Dermis microvascular lymphatic vessel endothelial cell (primary cell): ENCODE measurements at places on chromosomes 1 and 21. TPM values are rescaled to one million over a fixed set of nuclear protein-coding genes. Genes with fewer than 3 reads are reported as not detected.

LCE3D gene
- not detected in 2 replicates for total RNA-seq

GRCh38 chr1:89815611-89816010 lies 5.2 kb upstream of the LRRC8D start:
- DNase-seq, result no peak

DNA sequence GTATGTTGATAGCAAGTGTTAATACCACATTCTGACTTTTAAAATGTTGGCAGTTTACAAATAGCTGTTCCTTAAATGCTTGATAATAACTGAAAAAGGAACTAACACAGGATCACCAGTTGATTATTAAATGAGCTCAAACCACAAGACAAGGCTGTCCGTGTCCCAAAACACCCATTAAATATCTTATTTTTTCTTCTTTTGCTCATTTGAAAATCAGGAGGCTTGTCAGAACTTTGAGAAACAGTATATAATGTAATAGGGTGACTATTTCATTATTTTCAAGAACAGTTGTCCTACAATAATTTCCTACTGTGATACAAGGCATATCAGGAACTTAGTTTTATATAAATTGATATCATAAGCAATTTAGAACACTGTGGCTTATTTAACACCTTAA lies 2.7 kb downstream of the CDKN2C start:
- DNase-seq, result no peak

- DNase-seq, result no peak
These were observed 296.3 kb downstream of the HMCN1 start for GRCh38 chr1:186030453-186030852.

GRCh38 chr21:41707231-41707959 lies 59.5 kb downstream of the RIPK4 start:
- DNase-seq, result peak; percentile 9

MYCL gene
- 0.38 and 0.39 TPM in 2 replicates for total RNA-seq

GRCh38 chr1:22177354-22178003 lies 34.6 kb upstream of the WNT4 start:
- DNase-seq, result no peak

SLC44A3 gene
- total RNA-seq, result 1.3 and 4.7 TPM in 2 replicates

DNA sequence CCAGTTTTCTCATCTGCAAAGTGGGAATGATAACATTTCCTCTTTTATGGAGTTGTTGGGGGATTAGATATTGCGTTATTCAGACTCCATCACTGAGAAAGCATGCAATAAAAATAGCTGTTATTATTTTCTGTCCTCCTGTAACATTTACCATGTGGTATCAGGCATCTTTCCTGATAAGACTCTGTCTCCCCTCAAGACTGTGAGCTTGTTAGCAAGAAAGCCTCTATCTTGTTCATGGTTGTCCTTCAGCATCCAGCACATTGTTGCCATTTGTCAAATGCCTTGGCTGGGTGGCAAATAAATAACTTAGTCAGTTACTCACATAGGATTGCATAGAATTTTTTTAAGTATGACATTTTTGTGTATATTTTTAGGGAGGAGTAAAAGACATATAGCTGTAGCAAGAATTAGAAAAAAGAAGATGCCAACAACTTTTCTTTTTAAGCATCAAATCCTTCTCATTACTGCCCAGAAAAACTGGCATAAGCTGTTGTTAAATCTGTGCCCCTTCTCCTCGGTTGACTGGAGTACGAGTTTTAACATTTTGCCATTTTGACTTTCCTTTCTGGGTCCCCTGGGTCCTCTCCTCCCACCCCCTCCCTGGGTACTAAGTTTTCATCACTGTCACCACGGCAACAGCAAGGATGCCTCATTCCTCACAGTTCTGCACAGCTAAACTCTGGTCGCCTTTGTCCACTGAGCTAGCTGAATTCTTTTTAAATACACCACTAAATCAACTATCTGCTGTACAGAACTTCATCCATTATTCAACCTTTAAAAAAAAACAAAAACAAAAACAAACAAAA lies 1.0 kb upstream of the JAM2 start:
- DNase-seq, result no peak

- peak; percentile 30 for DNase-seq
These were observed 41.6 kb downstream of the ABCA4 start for GRCh38 chr1:94079080-94079940.

DNA sequence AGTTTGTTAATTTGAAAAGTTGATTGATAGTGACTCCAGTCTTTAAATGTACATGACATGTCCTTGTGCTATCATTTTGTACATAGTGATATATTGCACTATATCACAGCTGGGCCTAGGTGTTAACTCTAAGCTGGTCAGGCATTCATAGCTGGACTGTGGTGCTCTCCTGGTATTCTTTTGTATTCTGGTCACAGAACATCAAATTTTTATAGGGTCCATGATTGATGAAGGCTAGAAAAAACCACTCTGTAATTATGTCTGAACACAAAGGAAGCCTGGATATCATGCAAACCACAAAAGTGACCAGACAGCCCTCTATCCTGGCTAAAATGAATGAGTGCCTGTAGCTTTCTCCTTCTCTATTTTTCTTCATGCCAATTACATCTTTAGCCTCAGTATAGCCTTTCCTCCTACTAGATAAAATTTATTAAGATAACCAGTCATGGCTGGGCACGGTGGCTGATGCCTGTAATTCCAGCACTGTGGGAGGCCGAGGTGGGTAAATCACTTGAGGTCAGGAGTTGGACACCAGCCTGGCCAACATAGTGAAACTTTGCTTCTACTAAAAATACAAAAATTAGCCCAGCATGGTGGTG lies 134.9 kb upstream of the B3GALT2 start:
- DNase-seq, result no peak

GRCh38 chr1:17596186-17596585 lies 56.7 kb downstream of the ARHGEF10L start:
- DNase-seq, result no peak

NPPA gene
- total RNA-seq, result not detected in 2 replicates

DNA sequence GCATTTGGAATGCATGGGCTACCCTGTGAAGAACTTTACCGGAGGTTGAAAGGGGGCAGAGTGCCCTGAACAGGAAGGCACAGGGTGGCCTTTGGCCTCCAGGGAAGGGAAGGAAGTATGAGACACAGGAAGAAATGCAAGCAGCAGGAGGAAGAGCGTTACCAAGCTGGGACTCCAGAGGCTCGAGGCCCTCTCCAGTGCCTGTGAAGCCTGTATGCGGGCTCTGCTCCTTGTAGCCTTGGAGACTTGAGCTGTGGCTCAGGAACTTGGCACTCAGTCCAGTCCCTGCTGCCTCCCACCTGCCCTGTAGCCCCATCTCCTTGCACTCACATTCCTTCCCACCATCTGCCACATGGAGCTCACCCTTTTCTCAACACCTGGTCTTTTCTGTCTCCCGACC lies 33.5 kb upstream of the RNF19B start:
- no peak for DNase-seq

- no peak for DNase-seq
These were observed 464.5 kb downstream of the KCNT2 start for GRCh38 chr1:196143602-196144342.

PRDM16 gene
- not detected in 2 replicates for total RNA-seq

DNA sequence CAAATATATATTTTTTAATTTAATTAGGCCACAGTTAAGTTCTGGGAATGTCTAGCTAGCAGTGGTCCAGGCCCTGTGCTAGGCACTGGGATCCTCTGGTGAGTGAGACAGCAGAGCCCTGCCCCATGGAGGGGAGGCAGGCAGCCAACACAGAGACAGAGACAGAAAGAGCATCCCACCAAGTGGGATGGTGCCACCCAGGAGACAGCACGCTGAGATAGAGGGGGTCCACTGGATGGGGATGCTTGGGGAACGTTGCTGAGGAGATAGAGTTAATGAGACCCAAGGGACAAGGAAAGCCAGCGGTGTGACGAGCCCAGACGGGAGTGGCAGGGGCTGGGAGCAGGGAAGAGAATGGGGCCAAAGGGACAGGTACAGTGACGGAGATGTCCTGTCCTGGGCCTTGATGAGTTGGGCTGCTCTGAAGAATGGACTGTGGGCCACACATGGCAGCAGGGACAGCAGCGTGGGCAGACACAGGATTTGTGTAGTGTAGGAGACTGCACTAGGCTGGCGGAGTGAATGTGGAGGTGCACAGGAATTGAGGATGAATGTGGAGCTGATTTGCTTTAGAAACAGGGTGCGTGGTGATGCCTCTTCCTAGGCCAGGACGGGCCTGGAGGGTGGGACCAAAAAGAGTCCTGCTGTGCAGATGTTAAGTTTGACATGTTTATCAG lies 22.8 kb downstream of the RAB4A start:
- DNase-seq, result no peak

DNA sequence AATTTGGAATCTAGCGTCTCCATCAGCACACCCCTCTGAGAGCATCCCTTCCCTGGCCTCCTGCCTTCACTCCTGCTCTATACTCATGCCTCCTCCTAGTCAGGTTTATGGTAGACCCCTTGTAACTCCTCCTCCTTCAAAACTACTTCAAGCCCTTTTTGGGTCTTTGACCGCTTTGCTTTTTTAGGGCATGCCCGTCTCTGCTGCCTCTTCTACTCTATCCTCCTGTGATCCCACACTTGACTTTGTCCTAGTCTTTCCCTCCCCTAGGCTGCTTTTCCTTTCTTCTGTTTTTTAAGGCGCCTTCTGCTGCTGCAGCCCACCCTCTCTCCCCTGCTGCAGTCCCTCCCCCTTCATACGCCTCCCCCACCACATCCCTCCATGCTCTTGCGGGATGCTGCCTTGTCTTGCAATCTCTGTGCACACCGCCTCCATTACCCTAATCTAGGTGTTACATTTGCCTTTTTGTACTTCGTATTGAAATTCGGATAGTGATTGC lies 1.5 kb downstream of the SNX27 start:
- no peak for DNase-seq

DNA sequence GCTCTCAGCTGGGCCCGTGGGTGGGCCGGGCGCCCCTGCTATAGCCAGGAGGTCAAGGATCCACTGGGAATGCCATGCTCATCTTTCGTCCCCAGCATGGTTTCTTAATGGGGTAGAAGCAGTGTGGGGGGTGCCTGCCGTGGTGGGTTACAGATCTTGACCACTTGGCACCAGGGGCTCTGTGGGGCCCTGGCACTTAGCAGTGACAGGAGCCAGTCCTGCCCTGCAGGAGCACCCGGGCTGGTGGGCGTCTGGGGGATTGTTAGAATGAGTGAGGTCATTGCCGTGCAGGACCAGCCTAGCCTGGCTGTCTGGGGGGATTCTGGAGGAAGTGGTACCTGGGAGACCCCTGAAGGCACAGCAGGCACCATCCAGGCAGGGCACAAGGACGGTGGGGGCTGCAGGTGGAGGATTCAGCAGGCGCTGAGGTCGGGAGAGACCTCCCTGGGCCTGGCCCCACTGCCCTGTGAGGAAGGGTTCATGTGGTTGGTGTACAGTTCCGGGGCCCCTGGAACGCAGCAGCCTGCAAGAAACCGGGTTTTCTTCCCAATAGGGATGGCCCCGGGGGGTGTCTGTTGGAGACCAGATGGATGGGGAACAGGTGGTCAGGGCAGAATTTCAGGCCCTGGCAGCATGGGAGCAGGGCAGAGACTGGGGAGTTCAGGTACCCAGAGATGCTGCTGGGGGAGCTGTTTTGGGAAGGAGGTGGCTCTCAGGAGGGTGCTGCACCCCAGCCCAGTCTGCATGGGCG lies 4.8 kb downstream of the AIRE start:
- no peak for DNase-seq

THEM4 gene
- total RNA-seq, result 6.9 and 8.3 TPM in 2 replicates

DNA sequence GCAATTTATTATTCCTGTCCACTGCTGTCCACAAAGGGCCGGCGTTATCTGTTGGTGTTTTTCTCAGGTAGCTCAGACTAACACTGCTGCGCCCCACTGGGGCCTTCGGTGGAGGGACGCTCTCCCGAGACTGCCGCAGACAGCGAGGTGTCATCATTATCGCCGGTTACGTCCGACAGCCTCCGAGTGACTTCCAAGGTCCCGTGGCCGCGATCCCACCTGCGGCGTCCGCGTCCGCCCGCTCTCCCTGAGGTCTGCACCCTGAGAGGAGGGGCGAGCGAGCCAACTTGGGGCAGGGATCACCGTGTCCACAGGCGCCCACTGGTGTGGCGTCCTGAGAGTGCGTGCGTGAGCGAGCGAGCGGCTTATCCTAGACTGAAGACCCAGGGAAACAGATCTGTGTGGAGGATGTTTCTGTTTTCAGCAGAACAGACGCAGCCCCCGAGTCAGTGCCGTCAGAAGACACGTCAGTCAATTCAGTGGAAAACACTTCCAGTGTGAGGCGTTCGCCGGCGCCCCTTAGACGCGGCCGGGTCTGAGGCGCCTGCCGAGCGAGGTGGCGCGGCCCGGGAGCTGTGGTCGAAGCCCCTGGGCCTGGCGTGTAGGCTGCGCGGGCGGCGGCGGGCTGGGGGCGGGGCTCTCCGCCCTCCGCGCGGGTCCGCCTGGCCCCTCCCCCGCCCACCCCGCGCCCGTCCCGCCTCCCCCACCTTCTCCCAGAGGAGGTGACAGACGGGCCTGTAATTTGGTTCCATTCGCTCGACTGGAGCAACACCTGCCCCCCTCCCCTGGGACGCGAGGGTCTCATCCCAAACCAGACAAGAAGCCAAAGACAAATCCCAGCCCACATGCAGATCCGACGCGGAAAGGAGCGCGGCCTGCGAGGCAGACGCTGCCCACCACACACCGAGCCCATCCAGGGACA lies 12.6 kb downstream of the NHLH2 start:
- no peak for DNase-seq

GBP1 gene
- 8.6 and 10.9 TPM in 2 replicates for total RNA-seq

GRCh38 chr1:46517932-46518498 lies 28.4 kb downstream of the DMBX1 start:
- no peak for DNase-seq

DNA sequence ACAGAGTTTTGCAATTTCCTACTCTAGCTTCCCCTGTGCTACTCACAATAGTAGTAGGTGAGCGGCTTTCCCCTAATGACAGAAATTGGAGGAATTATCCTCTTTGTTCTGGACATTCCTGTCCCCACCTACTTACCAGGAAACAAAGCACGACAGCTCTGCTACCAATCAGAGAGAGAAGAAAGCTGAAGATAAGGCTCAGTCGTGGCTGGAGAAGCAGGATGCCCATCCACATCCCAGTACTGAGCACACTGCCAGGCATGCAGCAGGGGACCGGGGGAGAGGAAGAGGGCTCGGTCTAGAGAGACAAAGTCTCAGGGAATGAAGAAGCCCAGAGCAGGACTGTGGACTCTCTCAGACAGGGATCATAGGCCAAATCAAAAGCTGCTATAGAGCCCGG lies 134.1 kb upstream of the KRTAP19-8 start:
- DNase-seq, result no peak

DNA sequence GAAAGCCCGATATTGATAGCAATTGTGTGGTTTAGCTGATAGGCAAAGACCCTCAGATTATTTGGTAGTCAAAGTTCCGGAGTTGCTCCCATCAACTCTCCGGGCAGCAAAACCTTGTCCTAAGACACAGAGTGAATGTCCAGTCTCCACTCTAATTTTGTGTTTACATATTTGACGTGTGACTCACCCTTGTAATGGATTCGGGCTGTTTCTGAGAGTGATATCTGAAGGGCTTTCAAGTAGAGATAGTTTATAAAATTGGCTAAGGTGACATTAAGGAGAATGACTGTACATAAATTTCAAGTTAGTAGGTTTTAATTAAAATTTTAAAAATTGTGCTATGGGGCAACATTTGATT lies 154.2 kb downstream of the CNIH3 start:
- no peak for DNase-seq

ISG20L2 gene
- 6.0 and 7.2 TPM in 2 replicates for total RNA-seq

AMY2A gene
- under 0.01 TPM in 1 of 2 replicates, not detected in the other for total RNA-seq
